ENCODE measurements at places on chromosomes 4 and X.

GRCh38 chr4:7334521-7335275 lies 100.0 kb downstream of the PSAPL1 start:
- DNase-seq = no peak

GRCh38 chrX:74389016-74389722 lies 32.1 kb upstream of the SLC16A2 start:
- no peak for DNase-seq

GRCh38 chr4:150082241-150082640 lies 4.0 kb downstream of the DCLK2 start:
- no peak for DNase-seq

DNA sequence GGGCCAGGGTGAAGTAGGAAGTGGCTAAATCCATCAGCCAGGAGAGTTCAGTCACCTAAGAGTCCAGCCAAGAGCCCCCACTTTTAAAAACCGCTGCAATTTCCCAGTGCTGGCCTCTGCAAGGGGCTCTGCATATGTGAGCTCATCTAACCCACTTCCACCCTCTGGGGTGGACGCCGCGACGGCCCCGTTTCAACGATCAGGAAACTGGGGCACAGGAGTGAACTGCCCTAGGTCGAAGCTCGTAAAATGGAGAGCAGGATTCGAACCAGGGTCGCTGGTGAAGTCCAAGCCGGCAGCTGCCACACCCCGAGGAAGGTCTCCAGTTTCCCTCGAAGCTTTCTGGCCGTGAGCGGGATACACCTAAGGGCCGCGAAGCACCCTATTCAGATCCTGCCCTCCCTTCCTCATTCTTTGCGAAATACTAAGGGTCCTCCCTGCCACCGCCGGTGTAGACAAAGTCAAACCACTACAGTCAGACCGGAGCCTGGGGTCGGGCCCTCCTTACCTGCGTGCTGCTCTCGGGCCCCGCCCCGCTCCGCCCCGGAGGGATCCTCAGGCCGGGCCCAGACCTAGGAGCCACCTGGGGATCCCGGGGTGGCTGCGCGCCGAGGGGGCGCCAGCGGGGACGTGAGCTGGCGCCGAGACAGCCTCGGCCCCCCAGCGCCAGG lies 446 bp downstream of the EVC2 start:
- DNase-seq = no peak

Data from stimulated activated CD8-positive, alpha-beta memory T cell treated with anti-CD3 and anti-CD28 coated beads, Interleukin-7, amount 100 ng/mL, for 48 hours (primary cell).